T-cell (primary cell): ENCODE measurements at places on chromosomes 11 and 22. TPM values are rescaled to one million over a fixed set of nuclear protein-coding genes. Genes with fewer than 3 reads are reported as not detected.

DNA sequence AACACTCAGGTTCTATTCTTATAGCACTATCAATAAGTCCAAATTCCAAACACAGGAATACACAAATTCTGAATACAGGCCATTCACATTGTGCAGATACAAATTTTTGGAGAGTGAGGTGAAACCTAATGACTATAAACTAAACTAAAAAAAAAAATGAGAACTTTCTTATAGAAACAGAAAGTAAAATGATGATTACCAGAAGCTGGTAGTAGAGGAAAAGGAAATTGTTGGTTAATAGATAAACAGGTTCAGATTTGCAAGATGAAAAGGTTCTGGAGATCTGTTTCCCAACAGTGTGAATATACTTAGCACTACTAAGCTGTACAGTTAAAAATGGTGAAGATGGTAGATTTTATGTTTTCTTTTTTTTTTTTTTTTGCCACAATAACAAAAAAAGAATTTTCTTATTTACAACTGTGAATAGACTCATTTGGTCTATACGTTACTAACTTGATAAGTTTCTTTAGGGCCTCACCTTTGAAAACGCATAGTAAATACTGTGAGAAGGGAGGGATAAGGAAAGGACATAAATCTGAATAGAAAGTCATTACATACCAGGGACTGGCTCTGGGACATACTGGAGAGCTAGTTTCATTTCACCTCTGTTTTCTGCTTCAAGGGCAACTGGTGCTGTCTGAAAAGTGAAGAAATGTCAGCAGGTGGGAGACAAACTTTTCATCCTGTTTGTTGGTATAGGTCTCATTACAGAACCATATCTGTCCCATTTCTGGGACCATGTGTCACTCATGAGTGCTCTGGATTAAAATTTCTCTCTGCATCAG, 14.2 kb upstream of the CCDC89 start:
- H3K4me1 ChIP-seq: peaks cover 10% of the 10 kb centered on the region
- no peak for DNase-seq
- H3K27ac ChIP-seq: peak overlapping the region; percentile 56
- no peak overlapping the region for H3K4me3 ChIP-seq

- H3K4me1 ChIP-seq: no peaks in the 10 kb centered on the region
- peaks cover 2% of the 10 kb centered on the region for H3K27me3 ChIP-seq
- no peak for DNase-seq
- H3K4me3 ChIP-seq: no peak overlapping the region
- H3K27ac ChIP-seq: no peak overlapping the region
Measured at GRCh38 chr11:34787348-34787747, 128.8 kb downstream of the APIP start.

GRCh38 chr11:91248199-91248807, 976.3 kb upstream of the FAT3 start:
- H3K4me3 ChIP-seq: no peak overlapping the region
- no peak overlapping the region for H3K27ac ChIP-seq
- DNase-seq: no peak
- no peaks in the 10 kb centered on the region for H3K36me3 ChIP-seq
- H3K4me1 ChIP-seq: no peaks in the 10 kb centered on the region

DNA sequence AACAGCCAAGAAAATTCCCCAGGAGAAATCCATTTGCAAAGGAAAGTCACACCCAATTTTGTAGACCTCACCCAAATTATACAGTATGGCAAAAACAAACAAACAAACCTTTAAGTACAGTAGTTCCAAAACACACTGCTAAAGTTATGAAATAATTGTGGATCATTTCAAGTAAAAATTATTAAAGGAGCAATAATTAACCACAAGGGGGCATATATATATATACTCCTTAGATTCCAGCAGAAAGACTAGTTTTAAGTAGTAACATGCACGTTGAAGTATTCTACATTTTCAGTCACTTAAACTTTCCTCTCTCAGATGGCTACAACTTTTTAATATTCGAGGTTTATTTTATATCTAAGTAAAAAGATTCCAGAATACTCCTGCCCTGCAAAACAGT, 26.8 kb downstream of the RNF141 start:
- peaks cover 11% of the 10 kb centered on the region for H3K36me3 ChIP-seq
- H3K27me3 ChIP-seq: no peaks in the 10 kb centered on the region
- no peaks in the 10 kb centered on the region for H3K4me1 ChIP-seq
- no peak overlapping the region for H3K27ac ChIP-seq

DNA sequence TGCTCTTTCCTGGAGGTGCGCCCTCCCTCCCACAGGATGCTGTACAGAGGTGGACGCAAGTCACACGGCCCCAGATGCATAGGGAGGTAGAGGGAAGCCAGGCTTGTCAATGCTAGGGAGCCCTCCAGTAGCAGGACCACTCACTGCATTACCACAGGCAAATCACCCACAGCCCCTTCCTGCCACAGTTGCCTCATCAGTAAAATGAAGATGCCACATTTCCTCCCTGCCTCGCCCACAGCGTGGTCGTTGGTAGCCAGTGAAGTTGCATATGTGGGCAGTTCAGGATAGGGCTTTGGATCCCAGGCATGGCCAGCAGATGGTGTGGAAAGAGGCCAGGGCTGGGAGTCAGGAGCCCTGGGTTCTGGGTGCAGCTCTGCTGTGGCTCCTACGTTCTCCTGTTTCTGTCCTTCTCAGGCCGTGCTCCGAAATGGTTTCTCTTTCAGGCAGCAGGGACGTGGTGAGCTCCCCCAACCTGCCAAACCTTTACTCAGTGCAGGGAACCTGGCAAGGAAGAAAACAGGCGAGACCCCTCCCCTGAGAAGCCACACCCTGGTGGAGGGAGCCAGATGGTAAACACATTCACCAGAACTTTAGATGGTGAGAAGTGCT, 22.6 kb downstream of the DAGLA start:
- H3K4me1 ChIP-seq: peaks cover 6% of the 10 kb centered on the region
- peaks cover 7% of the 10 kb centered on the region for H3K27me3 ChIP-seq
- no peak overlapping the region for H3K27ac ChIP-seq
- DNase-seq: no peak
- H3K36me3 ChIP-seq: no peaks in the 10 kb centered on the region

DNA sequence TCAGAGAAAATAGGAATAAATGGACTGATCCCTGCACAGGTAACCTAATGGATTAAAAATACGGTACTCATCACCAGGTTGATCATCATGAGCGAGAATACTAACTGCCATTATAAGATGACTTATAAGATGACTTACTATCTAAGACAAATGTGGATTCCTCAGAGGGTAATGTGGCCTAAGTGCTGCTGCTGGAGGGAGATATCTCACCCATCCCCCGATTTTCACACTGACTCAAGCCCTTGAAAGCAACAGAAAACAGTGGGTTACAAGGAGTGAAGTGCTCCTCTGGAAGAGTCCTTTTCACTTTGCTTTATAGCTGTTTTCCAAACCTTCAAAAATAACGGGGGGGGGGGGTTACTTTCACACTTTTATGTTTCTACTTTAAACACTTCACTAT, 920 bp downstream of the TMEM218 start:
- H3K4me1 ChIP-seq: peaks cover 6% of the 10 kb centered on the region
- no peak for DNase-seq
- no peaks in the 10 kb centered on the region for H3K27me3 ChIP-seq
- H3K36me3 ChIP-seq: no peaks in the 10 kb centered on the region

DNA sequence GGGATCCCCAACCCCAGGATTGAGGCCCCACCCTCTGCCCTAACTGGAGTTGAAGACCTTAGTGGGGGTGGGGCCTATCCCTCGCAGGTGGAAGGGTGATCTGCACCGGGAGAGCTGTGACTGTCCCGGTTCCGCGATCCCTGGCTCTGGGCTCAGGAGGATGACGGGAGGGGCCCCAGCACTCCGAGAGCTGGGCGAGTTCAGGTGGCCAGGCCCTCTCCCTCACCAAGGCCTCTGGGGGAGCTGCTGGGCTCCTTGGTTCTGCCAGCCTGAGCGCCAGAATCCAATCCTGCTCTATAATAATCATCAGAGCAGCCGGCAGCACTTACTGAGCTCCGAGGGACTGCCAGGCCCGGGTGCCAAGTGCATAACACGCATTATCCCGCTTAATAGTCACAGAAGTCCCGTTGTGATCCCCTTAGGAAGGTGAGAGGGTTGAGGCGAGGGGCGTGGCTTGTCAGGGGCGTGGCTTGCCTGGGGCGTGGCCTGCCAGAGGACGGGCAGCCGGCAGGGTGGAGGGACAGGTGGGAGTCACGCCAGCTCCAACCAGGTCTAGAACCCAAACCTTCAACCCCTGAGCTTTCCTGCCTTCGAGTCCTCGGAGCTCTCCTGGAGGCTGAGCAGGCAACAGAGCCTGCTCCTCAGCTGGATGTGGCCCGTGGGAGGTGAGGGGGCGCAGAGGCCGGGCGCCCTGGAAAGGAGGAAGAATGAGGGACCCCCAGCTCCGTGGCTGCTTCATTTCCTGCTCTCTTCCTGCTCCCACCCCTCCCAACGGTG, 7.3 kb upstream of the SYT7 start:
- peak overlapping the region; percentile 50 for H3K4me3 ChIP-seq
- no peak overlapping the region for H3K27ac ChIP-seq
- peaks cover 19% of the 10 kb centered on the region for H3K4me1 ChIP-seq
- peaks cover 2% of the 10 kb centered on the region for H3K27me3 ChIP-seq

DNA sequence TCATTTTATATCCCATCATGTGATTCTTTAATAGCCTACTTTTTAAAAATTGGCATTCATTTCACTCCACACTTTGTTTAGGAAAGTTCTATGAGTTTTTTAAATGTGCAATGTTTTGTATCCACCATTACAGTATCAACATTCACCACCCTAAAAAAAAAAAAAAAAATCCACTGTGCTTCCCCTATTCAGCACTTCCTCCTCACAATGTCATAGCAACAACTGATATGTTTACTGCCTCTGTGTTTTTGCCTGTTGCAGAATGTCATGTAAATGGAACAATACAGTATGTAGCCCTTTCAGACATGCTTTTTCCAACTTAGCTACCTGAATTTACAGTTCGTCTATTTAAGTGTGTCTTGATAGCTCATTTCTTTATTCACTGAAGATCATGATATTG, 754.2 kb downstream of the FAM181B start:
- H3K4me1 ChIP-seq: no peaks in the 10 kb centered on the region
- no peak overlapping the region for H3K4me3 ChIP-seq
- no peak overlapping the region for H3K27ac ChIP-seq
- no peaks in the 10 kb centered on the region for H3K27me3 ChIP-seq

DNA sequence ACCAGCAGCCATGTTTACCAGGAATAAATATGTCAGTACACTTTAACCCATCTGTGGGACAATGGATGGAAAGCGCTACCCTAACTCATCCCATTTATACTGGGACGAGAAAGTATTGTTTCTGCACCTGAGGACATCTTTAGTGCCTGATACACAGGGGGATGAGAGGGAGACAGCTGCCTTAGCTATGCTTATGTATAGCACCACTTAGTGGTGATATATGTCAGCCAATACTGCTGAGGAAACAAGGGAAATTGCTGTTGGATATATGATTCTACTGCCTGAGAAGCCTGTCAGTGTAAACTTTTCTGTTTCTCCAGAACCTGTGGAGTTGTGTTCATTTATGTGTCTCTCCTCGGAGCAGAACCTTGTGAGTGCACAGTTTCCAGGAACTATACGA, 13.3 kb upstream of the CEP295 start:
- H3K27me3 ChIP-seq: no peaks in the 10 kb centered on the region
- no peak overlapping the region for H3K27ac ChIP-seq
- no peaks in the 10 kb centered on the region for H3K36me3 ChIP-seq
- no peak overlapping the region for H3K4me3 ChIP-seq

DNA sequence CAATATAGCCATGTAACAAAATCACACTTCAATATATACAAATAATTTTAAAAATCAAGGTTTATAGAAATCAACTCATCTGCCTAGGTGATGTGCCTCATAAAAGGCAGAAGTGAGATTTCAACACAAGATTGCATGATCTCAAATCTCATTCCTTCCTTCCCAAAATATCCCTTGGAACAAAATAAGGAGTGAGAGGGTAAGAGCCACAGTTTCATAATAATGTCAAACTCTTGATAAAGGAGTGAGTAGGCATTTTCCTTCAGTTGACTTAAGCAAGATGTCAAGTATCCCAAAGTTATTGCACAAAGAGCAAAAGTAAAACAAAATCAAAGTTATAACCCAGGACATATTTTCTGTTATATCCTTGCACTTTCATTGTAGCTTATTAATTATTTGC, 81.3 kb downstream of the C22orf31 start:
- H3K36me3 ChIP-seq: no peaks in the 10 kb centered on the region
- DNase-seq: no peak
- no peaks in the 10 kb centered on the region for H3K4me1 ChIP-seq
- no peak overlapping the region for H3K27ac ChIP-seq

DNA sequence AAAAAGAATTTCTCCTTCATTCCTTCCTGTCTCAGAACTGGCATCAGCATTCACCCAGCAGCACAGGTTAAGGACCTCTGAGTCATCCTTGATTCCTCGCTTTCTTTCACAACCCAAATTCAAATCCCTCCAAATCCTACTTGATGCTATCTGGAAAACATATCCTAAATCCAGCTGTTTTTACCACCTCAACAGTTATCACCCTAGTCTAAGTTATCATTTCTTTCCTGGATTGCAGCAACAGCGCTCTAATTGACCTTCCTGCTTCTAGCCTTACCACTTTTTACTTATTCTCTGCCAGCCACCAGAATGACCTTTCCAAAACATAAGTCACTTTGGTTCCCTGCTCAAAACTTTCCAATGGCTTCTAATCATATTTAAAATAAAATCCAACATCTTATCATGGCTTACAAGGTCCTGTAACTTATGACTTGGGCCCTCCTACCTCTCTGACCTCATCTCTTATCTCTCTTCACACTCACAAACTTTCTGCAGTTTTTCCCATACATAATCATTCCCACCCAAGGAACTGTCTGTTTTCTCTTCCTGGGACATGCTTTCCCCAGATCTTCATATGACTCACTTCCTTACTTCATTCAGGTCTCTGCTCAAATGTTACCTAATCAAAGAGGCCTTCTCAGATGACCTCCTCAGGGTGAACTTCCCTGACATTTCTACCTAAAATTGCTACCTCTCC, 119.4 kb downstream of the TTC28 start:
- no peaks in the 10 kb centered on the region for H3K4me1 ChIP-seq
- no peak for DNase-seq
- H3K27ac ChIP-seq: no peak overlapping the region
- no peaks in the 10 kb centered on the region for H3K36me3 ChIP-seq
- H3K4me3 ChIP-seq: no peak overlapping the region
- H3K27me3 ChIP-seq: peaks cover 6% of the 10 kb centered on the region

BTG4 gene
- total RNA-seq: not detected

RIBC2 gene
- 0.61 TPM for total RNA-seq

OR2D2 gene
- total RNA-seq: not detected

PNPLA3 gene
- total RNA-seq: not detected

PRR14L gene
- total RNA-seq: 55.6 TPM

EXT2 gene
- total RNA-seq: 25.2 TPM
